ENCODE measurements at places on chromosomes 5 and 9.

- no peak for DNase-seq
Measured at GRCh38 chr5:38531518-38531917, 24.9 kb downstream of the LIFR start.

DNA sequence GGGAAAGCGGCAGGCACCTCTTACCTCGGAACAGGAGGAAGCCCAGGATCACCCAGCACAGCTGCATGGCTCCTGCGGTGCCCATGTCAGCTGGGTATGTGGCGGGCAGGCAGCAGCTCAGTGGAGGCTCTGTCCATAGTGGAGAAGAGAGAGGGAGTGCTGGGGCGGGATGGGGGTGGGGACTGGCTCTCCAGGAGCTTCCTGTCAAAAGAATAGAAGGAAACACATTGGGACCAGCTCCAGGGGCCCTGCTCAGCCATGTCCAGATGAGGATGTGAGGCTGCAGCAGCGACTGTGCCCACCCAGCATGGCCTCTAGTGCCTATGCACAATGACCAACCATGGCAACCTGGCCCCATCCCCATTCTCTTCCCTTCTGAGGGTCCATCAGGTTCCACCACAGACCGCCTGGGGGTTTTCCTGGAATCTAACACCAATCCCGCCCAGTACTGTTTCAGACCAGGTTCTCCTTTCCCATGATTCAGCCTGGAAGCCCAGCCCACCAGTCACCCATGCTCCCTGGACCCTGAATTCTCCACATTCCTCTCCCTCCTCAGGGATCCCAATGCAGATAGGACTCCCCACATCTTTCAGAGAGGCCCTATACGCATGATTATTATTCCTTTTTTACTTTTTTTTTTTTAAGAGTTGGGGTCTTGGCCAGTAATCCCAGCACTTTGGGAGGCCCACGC, at the start of gene ECSCR:
ECSCR (minus strand) TSS at position 158 of the 691 bp plus-strand sequence; CDS start at position 85, 73 bp downstream.
- no peak for DNase-seq

- peak; percentile 87 for DNase-seq
Measured at GRCh38 chr5:143576711-143577484, 173.4 kb upstream of the NR3C1 start.

- no peak for DNase-seq
Measured at GRCh38 chr5:100551183-100551582, 16.0 kb downstream of the FAM174A start.

- no peak for DNase-seq
Measured at GRCh38 chr5:96026406-96027041, 64.9 kb upstream of the ELL2 start.

DNA sequence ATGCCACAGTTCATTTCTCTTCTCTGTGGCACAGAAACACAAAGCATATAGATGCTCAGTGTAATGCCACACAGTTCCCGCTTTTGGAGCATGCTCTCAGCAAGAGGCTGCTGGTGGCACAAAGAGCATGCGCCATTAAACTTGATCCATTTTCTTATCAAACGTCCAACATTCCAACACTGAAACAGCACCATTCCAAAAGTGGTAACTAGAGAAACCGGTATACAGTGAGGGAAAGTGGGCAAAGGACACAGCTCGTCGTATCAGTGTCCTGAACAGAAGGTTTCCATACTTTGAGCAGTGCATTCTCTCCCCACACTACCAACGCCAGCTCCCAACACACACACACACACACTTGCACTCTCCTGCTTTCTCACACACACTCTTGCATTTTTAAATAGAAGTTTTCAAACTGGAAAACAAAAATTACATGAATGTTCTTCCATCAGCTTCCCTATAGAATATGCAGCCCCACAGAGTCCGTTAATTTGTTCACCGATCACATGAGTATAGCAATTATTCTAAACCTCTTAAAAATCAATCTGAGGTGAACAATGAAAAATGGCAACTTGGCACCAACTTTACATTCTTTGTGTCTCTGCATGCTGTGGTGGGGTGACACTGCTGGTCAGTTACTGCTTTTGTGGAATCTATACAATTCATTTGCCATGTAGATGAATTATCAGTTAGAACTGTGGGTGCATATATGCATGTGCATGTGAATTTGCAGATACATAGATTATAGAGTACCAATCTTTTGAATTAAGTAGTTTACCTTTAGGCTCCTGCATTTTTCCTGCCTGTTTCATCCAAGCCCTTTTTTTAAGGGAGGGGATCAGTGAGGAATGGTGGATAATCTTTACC, 5.7 kb downstream of the NFIB start:
- no peak for DNase-seq

DNA sequence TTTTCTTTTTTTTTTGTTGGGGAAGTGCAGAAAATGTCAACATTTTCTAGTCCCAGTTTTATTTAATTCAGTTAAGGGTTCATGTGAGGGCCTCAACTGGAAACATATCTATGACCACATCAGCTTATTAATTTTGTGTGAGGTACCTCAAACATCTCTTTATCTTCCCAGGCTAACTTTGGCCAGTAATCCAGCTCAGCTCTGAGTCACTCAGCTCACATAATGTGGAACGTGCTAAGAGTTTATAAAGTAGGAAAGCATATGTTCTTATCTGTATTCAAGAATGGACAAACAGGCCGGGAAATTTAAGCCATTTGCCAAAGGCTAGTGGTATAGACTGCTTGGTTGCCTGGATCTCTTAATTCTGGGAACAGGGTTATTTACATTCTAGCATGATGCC, 118.4 kb downstream of the INSYN2B start:
- no peak for DNase-seq

- DNase-seq = peak; percentile 90
Measured at GRCh38 chr9:128192601-128193371, 1.4 kb upstream of the CIZ1 start.

GRCh38 chr5:69049151-69049550, 44.7 kb upstream of the SLC30A5 start:
- DNase-seq = no peak

GRCh38 chr5:113478691-113479090, 9.6 kb downstream of the MCC start:
- DNase-seq = no peak

DNA sequence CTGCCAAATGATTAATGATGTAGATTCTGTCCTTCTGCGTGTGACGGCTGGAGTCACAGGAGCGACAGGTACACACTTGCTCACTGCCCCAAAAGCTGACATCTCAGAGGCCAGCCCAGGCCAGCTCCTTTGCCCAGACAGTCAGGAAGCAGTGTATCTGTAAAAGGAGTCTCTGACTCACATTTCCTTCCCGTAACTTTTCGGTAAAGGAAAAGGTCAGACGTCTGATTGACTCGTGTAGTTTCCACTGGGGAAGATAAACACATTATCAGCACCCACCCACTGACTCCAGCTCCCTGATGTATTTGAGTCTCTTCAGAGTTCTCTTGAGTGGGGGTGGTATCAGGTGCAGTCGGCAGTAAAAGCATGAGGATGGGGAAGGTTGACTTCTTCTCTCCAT, 64.4 kb upstream of the WWC1 start:
- peak; percentile 63 for DNase-seq

DNA sequence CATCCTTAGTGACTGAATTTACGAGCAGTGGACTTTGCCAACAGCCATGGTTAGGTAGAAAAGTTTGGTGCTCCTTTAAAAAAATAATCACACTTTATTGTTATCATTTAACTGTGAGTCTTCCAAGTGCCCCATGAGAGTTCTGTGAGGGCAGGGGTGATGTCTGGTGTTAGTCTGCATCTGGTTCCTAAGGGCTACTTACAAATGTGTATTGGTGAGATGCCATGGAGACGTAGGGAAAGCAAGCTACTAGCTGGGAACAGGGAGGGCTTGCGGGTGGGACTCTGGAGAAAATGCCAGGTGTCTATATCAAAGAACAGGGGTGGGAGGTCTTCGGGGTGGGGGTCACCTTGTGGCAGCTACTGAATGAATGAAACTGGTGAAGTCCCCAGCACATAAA, 47.1 kb upstream of the EBF1 start:
- no peak for DNase-seq

DNA sequence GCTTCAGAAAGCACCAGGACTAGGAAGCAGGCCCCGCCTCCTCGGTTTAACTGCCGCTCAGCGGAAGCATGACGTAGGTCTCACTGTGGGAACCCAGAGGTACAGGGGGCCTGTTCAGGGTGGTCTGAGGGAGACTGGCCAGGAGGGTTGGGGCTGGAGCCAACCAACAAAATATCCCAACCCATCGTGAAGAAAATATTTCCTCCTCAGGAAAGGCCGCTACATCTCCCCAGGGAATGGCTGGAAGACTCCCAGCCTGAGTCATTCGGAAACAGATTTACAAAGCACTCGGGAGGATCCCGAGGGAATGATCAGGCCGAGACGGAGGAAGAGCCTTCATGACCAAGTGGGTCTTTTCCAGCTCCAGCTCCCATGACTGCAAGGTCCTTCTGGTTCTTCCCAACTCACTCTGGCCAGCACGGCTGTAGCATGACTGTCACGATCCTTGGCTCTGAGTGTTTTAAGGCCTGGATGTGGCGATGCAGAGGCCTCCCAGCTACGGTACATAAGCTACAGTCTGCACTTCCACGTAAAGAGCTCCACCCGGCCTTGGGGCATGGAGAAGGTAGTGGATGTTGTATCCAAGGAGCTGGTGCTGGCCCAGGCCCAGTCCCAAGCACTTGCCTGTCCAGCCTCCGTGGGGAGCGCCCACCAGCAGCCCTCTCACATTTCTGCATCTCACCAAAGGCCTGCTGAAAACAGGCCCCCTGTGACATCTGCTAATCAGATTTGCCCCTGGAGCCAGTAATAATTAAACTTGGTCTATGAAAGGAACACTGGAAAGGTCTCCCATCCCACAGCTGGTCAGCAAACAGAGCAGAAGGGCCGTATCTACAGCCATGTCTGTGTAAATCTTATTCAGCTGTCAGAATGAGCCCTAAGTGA, 100.6 kb downstream of the LHFPL2 start:
- no peak for DNase-seq

- peak; percentile 21 for DNase-seq
Measured at GRCh38 chr9:82810915-82811314, 252.0 kb downstream of the RASEF start.

DNA sequence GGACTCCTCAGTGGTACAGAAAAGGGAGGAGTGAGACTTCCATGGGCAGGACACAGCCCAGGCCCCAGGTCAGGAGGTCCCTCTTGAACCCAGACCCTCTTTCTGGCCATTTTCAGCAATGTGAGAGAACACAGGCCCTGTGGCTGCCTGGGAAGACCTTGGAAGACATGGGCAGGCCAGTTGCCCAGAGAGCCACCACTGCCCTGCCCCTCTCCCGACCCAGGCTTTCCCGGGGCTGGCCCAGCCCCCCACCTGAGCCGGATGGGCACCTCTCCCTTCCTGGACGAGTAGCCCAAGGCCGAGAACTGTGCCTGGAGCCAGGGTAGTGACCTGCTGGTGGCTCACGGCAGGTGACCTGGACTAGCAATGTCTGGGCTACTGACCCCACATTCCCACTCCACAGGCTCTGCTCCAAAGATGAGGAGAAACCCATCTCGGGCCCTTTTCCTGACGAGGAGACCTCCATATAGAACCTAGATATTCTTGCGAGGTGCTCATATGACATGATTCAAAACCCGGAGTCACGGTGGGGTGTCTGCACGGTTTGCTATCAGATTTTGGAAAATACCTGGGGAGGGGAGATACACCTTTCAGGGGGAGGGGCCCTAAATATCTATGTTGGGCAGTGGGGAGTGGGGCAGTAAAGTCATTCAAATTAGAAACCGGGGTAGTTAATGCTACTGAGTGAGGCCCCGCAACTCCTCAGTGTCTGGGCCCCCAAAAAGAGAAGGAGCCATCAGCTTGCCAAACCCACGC, 59.4 kb downstream of the ZNF354C start:
- DNase-seq = no peak

GRCh38 chr9:4859035-4859434, 66.3 kb downstream of the RCL1 start:
- DNase-seq = no peak

- DNase-seq = no peak
Measured at GRCh38 chr9:6838158-6838557, 80.4 kb downstream of the KDM4C start.

DNA sequence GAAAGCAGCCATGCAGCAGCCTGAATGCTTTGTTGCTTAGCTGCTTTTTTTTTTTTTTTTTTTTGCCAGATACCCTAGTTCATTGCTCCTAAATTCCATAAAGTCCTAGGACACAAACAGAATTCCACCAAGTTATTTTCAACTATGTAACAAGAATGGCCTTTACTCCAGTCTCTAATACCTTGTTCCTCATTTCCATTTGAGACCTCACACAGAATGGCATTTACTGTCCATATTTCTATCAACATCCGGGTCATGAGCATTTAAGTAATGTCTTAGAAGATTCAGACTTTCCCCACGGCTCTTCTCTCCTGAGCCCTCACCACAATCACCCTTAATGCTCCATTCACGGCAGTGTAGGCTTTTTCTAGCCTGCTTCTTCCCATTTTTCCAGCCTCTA, 31.7 kb upstream of the FBXW11 start:
- no peak for DNase-seq

GRCh38 chr9:75027187-75028107, 646 bp downstream of the CARNMT1 start:
- peak; percentile 61 for DNase-seq

- no peak for DNase-seq
Measured at GRCh38 chr5:112124788-112125187, 294.3 kb downstream of the EPB41L4A start.
